ENCODE measurements at places on chromosomes 2 and 18. TPM values are rescaled to one million over a fixed set of nuclear protein-coding genes. Genes with fewer than 3 reads are reported as not detected.

UGT1A5 gene
- not detected for polyA plus RNA-seq

BIN1 gene
- polyA plus RNA-seq, result 794 TPM

KCNE4 gene
- 5.1 TPM for polyA plus RNA-seq

RAPGEF4 gene
- polyA plus RNA-seq, result 4.3 TPM

ZNF804A gene
- polyA plus RNA-seq, result 0.15 TPM

GRCh38 chr18:59881728-59882656, 17.8 kb upstream of the PMAIP1 start:
- DNase-seq, result no peak

- no peak for DNase-seq
These were observed 95.9 kb downstream of the DGKD start for GRCh38 chr2:233449921-233450863.

- DNase-seq, result no peak
These were observed 1.9 kb upstream of the KLHL29 start for GRCh38 chr2:23383100-23383499.

DNA sequence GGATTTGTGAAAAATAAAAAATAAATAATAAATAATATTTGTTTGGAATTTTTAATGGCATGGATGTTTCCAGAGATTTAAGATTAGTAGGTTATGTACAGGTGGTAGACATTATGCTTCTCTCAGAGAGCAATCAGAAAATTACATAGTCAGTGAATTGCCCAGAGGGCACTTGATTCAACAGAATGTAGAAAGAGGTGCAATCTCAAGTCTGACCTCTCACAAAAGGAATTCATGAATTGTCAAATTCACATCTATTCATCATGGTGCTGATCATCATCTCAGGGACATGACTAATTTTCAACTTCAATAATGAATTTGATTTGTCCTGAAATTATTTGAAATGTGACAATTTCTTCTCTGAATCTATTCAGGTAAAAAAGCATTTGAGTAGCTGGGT, 172.5 kb downstream of the PDE11A start:
- DNase-seq, result no peak

DNA sequence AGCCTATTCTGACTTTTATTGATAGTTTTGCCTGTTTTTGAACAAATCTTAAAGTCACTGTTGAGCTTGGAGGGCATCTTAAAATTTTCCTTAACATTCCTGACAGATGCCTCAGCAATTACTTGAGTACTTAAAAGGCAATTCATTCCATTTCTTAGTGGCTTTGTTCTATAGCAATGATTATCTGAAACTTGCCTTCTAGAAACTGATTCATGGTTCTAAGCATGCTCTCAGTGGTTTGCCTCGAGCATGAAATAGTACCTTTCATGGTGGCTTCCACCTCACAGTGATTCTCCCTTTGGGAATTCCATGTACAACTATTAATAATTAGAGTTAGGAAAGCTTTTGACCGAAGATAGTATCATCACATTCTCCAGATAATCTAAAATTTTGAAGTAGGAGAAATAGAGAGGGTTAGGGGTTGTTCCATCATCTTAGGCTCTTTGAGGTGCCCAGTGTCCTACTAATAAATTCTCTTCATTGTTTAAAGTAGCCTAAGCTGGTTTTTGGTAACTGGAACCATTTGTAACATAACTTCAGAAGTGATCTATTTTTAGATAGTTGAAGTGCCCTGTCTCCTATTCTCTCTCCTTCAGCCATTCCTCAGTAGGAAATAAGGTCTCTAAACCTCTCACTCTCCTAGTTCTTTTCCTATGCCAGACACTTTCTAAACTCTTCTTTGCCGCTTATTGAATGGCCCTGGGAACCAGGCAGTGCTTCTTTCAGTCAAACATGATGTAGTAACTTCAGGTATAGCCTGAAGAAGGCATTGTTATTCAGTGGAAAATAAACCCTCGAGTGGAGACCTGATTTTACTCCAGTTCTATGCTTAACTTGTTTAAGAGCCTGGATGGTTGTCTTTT, 156.1 kb downstream of the HAUS1 start:
- DNase-seq, result peak; percentile 74

DNA sequence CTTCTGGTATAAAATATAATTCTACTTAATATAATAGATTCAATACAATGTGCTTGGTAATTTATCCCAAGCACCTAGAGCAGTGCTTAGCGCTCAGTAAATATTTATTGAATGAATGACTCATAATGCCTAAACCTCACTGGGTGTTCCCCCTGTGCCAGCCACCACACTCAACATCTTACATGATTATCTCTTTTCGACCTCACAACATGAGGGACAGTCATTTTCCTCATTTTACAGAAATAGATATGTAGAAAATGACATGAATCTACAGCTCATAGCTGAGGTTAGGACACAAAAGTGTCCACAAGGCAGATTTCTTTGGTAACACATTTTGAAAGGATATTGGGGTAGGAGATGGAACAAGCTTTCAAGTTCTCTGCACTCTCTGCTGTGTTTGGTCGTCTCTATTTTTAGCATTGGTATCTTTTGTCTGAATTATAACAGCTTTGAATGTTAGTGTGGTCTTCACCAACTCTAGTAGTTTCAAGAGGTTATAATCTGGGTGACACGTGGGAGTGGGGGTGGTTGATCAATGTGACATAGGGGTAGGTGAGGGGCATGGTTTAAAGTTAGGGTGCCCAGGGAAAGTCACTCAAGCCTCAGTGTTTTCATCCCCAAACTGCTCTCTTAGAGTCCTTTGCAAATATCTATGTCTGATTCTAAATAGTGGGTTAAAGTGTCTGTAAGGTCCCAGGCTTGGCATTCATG, 9.8 kb downstream of the MYOM1 start:
- DNase-seq, result no peak

GRCh38 chr2:178005756-178006155, 66.8 kb downstream of the PDE11A start:
- DNase-seq, result no peak

- DNase-seq, result peak; percentile 27
These were observed 158.1 kb upstream of the SLC39A10 start for GRCh38 chr2:195498839-195499490.

- no peak for DNase-seq
These were observed 525.0 kb upstream of the TCF4 start for GRCh38 chr18:56112984-56113383.

DNA sequence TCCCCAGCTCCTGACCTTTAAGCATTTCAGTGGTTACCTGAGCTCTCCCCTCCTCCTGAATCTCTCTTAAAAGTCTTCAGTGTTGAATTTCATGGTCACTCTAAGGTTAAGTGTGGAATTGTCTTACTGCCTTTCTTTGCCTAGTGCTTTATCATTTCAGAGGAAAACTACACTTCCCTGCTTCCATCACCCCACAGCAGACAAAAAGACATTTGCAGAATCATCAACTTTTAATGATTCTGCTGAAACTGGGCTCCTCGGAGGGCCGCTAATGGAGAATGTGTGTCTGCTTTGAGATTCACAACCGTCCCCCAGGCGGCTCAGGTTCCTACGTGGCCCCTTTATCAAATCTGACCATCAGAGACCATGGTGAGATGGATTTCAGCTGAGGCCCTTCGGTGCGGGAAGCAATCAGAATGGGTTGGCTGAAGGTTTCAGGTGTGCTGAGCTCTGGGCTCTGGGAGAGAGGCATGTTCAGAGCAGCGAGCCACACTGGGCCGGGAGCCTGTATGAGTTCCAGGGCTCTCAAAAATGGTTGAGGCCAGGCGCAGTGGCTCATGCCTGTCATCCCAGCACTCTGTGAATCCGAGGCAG, 41.9 kb upstream of the TBC1D8 start:
- no peak for DNase-seq

GRCh38 chr2:181411105-181411849, 45.9 kb upstream of the ITGA4 start:
- DNase-seq, result peak; percentile 56

- DNase-seq, result no peak
These were observed 275.4 kb upstream of the ACVR2A start for GRCh38 chr2:147569426-147569825.

GRCh38 chr2:109423556-109424359, 190.0 kb downstream of the SEPTIN10 start:
- DNase-seq, result no peak

- DNase-seq, result no peak
These were observed 4.0 kb downstream of the TMEM17 start for GRCh38 chr2:62501794-62502500.

DNA sequence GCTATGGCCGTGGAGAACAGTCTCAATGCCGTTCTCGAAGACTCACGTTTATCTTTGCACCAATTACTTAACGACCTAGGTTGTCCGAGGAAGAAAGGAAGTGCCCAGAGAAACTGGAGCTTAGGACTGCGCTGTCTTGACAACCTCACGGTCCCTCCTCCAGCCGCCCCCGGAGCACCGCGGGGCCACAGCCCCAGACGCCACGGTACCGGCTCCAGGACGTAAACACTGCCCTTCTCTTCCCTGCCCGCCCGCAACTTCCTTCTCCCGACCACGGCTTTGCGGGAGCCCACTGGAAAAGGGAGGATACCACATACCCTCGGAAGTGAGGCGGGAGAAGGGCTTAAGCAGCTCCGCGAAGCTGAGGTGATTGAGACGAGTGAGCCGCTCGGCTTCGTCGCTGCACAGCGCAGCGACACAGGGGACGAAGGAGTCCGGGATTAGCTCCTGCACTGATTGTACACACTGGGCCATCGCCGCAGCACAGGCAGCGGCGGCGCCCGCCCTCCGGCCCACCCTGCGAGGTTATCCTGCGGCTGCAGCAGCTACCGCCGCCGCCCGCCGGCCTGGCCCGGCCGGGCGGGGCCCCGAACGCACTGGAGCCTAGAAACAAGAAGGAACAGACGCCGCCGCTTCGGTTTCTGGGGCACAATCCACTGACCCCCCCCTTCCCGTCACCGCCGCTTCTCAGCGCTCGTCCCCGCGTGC, 483 bp downstream of the TRAPPC8 start:
- no peak for DNase-seq

- DNase-seq, result no peak
These were observed 295.0 kb upstream of the ZNF521 start for GRCh38 chr18:25646971-25647370.

DNA sequence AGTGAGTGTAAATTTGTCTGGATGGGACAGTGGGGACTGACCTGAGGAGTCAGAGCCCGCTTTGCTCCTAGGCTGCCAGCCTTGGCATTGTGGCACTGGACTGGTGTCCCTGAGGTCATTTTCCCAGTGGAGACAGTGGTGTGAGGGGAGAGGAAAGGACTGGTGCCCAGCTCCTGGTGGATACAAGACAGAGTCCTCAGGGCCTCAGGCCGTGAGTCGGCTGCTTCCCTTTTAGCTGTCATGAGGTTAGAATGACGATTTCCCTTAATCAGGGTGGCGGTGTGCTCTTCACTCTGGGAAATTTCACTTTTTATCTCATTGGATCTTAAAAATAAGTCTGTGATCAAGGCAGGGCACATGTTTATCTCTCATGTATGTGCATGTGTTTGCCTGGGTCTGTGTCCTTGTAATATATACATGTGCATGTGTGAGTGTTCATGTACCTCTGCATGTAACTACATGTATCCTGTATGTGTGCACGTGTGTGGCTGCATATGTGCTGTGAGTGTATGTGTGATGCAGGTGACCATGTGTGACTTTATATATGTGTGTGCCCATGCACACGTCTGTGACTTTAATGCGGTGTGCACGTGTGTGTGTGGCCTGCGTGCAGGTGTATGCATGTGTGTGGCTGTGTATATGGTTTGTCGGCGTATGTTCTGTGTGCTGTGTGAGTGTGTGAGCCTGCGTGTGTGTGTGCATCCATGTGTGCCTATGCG, 55.7 kb downstream of the GLI2 start:
- DNase-seq, result no peak

- peak; percentile 96 for DNase-seq
These were observed 821 bp downstream of the TYMS start for GRCh38 chr18:658001-658946.

- no peak for DNase-seq
These were observed 26.6 kb upstream of the RPL31 start for GRCh38 chr2:100975521-100975785.

DNA sequence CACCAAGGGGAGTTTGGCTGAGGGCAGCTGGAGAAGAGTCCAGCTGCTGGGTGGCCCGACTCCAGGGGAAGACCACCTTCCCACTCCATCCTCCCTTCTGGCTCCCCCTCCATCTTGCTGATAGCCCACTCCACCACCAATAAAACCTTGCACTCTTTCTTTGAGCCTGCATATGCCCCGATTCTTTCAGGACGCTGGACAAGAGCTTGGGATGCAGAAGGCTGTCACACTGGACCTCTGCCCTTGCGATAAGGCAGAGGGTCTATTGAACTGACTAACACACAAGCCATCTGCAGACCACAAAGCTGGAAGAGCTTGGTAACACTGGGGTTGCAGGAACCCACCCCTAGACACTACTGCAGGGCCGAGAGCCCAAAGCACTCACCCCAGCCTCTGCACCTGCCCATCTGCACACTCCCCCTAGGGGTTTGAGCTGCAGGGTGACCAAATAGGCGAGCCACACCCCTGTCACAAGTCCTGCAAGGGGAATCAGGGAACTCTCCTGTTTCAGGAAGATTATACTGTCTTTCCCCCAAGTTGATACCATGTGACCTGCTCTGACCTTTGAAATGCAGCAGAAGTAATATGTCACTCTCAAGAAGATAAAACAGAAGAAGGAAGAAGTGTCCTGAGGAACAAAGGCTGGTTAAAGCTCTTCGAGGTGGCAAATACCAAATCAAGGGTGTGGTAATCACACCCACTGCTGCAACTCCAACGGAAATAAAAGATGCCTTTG, 70.5 kb downstream of the SMAD4 start:
- no peak for DNase-seq

GRCh38 chr2:134689315-134689714, 29.5 kb downstream of the TMEM163 start:
- DNase-seq, result no peak

DNA sequence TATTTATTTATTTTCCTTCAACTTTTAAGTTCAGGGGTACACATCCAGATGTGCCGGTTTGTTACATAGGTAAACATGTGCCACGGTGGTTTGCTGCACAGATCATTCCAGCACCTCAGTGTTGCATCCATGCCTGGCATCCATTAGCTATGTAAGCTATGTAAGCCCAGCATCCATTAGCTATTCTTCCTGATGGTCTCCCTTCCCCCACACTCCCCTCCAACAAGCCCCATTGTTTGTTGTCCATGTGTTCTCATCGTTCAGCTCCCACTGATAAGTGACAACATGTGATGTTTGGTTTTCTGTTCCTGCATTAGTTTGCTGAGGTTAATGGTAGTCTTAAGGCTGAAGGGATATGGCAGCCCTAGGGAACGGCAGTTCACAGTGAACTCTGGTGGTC, 203.4 kb downstream of the CTNNA2 start:
- DNase-seq, result no peak

Measured in muscle of back (tissue), 13 donors.